ENCODE measurements at places on chromosomes 3 and 15. TPM values are rescaled to one million over a fixed set of nuclear protein-coding genes. Genes with fewer than 3 reads are reported as not detected.

Gene CX3CR1
- total RNA-seq = not detected

Gene GOLGA8R
- total RNA-seq = 2.8 TPM

Gene GORASP1
- 36.7 TPM for total RNA-seq

Gene TMEM45A
- 56.3 TPM for total RNA-seq

Gene TUSC7
- not detected for total RNA-seq

Gene PCSK6
- total RNA-seq = 3.4 TPM

Gene DOCK3
- 0.12 TPM for total RNA-seq

Gene SYNM
- total RNA-seq = 2.4 TPM

Gene SCAP
- total RNA-seq = 44.9 TPM

Gene DNAH12
- under 0.01 TPM for total RNA-seq

Gene NR2E3
- total RNA-seq = not detected

Gene HEG1
- total RNA-seq = 63.1 TPM

Gene SSUH2
- total RNA-seq = 0.12 TPM

Gene LRRC2
- total RNA-seq = 2.0 TPM

Gene PLSCR2
- not detected for total RNA-seq

Gene SCAANT1
- total RNA-seq = not detected

Gene KBTBD13
- total RNA-seq = not detected

Gene NPAP1
- not detected for total RNA-seq

Gene SAMD7
- total RNA-seq = not detected

Gene GOLGA6L4
- total RNA-seq = 0.83 TPM

Gene CPN2
- total RNA-seq = not detected

Gene MCF2L2
- total RNA-seq = 0.15 TPM

Gene MST1
- 2.3 TPM for total RNA-seq

Gene TMEM43
- 69.0 TPM for total RNA-seq

Gene AAGAB
- total RNA-seq = 42.6 TPM

Gene MAGEL2
- under 0.01 TPM for total RNA-seq

Gene RYR3
- total RNA-seq = under 0.01 TPM

Gene UBAP1L
- 0.53 TPM for total RNA-seq

Gene SLC22A13
- total RNA-seq = 0.94 TPM

Gene DAZL
- total RNA-seq = not detected

Gene PTH1R
- total RNA-seq = 0.15 TPM

Gene ITGA11
- total RNA-seq = 65.5 TPM

Gene SELENOT
- 128 TPM for total RNA-seq

Gene GPR62
- not detected for total RNA-seq

Gene CD200
- total RNA-seq = 24.0 TPM

Gene HIGD1A
- 146 TPM for total RNA-seq

Gene PARP15
- total RNA-seq = not detected

Gene UNC45A
- 96.9 TPM for total RNA-seq

Gene MOBP
- not detected for total RNA-seq

Gene HHLA2
- total RNA-seq = not detected

Gene FBXO40
- not detected for total RNA-seq

Gene CDHR4
- 1.3 TPM for total RNA-seq

Gene FBXW12
- total RNA-seq = not detected

Data from smooth muscle cell of the coronary artery (primary cell).